Activated T-cell treated with anti-CD3 and anti-CD28 coated beads for 48 hours (primary cell): ENCODE measurements at places on chromosomes 2 and 18.

DNA sequence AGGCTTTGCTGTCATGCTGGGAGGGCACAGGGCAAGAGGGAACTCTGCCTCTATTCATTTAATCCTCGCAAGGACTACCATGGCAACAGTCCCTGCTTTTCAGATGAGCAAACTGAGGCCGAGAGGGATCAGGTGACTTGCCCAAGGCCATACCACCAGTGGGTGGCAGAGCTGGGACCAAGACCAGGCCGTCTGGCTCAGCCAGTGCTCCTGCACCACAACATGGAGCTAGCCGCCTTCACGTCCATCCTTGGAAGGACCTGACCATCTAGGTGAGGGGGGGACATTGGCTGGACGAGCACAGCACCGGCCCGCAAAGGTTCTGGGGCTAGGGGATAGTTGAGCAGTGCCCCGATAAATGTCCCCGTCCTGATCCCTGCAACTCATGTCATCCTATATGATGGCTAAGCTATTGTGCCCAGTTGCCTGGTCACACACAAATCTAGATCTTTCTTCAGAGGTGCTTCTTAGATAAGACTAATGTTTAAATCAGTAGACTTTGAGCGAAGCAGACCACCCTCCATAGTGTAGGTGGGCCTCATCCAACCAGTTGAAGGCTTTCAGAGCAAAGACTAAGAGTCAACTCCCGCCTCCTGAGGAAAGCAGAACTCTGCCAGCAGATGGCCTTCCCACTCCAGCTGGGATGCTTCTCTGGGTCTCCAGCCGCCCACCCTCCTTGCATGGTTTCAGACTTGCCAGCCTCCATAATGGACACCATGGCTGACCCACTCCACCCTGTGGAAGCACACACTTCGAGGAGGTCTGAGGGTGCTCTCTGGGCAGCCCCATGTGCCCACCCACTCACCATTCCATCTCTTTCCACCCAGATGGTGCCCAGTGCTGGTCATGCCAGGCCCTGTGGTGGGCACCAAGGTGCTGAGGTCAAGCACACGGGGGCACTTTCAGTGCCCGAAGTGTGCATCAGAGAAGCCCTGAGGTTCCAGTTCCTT is 214.8 kb upstream of the RAB6C start:
- DNase-seq: no peak

- DNase-seq: no peak
Measured at GRCh38 chr18:76266236-76266991, 228.6 kb downstream of the ZNF516 start.

- DNase-seq: no peak
Measured at GRCh38 chr2:232242316-232242715, 136.2 kb upstream of the ALPP start.

- DNase-seq: no peak
Measured at GRCh38 chr2:71074893-71075395, 6.5 kb downstream of the NAGK start.

GRCh38 chr2:187544371-187545080 is 9.7 kb downstream of the TFPI start:
- DNase-seq: no peak

- DNase-seq: no peak
Measured at GRCh38 chr2:171407030-171407675, 26.6 kb downstream of the METTL8 start.

DNA sequence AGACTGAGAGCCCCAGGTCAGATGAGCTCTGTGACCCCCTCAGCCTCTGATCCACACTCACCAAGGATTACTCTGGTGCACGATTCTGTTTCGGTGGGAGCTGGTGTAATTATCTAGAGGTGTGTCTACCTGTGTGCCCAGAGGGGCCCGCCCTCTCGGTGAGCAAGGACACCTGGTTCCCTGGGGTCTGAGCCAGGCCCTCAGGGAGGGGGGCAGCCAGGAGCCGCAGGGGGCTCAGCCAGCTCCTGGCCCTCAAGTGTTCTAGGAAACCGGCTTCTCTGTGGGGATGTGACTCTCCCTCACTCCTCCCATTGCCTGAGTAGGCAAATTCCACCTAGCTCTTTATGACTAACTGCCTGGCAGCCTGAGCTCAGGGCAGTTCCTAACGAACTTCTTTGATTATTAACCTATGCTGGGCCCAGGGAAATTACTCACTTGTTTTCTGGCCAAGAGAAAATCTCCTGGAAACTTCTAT is 17.4 kb downstream of the AGAP1 start:
- no peak for DNase-seq
